ENCODE measurements at places on chromosomes 3 and 15.
A peak's percentile ranks its signal among the peaks of the same experiment; 100 is the strongest.

- no peak for DNase-seq
These were observed 126.2 kb upstream of the PFN2 start for GRCh38 chr3:150096700-150097587.

DNA sequence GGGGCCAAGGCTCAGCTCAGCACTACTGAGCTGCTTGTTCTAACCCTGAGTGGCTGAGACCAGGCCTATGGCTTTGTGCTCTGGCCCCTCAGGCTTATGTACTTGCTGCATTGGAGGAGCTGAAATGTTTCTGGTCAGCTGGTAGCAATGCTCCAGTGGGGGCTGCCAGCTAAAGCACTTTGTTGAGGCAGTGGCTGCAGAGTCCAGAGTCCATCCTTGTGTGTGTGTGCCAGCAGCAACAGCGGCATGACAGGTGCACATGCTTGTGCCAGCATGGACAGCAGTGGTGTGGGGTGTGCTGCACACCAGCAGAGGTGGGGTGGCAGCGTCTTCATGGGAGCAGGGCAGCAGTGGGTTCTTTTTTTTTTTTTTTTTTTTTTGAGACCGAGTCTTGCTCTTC, 169.1 kb downstream of the VPS8 start:
- no peak for DNase-seq

DNA sequence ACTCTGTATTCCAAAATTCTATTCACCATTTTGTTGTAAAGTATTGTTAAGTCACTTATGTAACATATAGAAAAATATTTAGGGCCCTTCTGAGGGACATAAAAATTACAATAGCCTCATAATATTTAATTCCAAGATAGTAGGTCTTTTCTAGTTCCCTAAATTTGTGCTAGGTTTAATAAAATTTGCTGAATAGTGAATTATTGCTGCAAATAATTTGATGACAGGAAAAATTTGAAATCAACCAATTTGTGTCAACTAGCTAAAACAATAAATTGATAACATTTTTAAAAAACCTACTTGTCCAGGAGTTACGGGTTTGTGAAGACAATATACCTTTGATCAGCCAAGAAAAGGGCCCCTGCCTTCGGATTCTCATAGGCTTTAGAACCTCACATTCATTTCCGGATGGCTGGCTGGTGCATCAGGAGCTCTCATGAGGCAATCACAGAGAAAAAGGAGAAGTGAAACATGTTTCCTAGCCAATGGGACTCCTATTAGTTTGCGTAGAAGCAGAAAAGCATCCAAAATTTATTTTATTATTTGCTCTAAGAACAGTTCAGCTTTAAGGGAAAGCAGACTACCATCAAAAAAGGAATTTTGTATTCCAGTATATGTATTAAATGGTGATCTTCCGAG, 177.2 kb downstream of the LRRC3B start:
- DNase-seq: no peak

DNA sequence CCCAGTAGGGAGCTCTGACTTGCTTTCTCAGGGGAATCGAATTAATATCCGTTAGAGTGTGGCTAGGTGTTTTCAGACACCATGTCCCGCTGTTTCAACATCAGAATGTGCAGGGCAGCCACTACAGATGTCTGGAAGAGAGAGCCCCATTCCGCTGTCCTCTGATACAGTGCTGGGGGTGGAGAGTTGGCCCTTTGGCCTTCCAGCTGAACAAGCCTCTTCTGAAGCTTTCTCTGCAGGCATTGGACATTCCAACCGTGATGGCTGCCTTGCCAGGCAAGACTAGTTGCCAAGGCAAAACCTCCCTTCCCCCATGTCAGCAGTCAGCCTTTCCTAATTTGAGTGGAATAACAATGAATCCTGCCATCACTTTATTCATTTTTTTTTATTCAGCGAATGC, 1.5 kb downstream of the FAH start:
- DNase-seq: no peak

GRCh38 chr3:11455956-11456355, 183.8 kb downstream of the ATG7 start:
- DNase-seq: no peak

DNA sequence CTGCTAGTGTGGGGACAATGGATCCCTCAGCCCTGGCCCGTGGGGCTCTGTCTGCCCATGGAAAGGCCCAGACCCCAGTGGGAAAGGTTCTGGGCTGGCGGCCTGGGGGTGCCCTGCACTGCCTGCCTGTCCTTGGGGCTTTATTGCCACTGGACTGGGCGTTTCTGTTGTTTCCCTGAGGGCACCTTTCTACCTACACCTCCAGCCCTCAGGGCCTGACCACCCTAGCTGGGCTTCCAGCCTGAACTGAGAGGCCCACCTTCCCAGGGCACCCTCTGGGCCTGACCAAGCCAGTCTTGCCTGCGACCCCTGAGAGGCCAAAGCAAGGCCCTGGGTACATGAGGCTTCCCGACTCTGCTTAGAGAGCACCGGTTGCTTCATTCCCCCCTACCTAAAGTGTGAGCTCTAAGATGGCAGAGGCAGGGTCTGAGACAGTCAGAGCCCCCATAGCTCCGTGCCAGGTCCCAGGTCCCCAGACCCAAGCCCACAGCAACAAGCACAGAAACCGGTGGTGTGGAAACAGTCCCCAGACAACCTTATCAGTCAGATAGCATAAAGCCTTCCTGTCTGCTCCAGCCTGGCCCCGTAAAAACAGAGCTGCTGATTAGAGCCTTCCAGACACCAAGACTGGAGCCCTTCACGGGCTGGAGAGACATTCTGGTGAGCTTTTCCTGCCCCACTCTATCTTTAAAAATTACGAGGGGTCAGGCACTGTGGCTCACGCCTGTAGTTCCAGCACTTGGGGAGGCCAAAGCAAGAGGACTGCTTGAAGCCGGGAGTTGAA, 102.8 kb downstream of the CHSY1 start:
- peak; percentile 63 for DNase-seq

DNA sequence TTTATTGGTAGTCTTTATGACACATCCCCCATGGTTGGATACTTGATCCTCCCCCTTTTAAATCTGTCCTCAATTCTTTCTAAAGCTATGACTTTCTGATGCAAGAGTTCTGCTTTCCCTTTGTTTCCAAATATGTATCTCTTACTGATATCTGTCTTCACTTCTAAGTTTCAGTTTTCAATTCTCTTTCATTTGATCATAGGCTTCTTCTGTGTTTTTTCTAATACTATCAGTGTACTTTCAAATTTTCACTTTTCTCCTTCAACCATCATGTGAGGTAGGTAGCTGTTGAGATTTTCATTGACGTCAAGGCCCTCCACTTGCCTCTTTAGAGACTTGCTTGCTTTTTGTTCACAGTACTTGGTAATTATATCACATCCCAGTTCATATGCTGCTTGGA, 436.5 kb downstream of the CNTN4 start:
- no peak for DNase-seq

Data from CMK (cell line).